ENCODE measurements at places on chromosomes 1 and 21.
A peak's percentile ranks its signal among the peaks of the same experiment; 100 is the strongest.

GRCh38 chr1:200780545-200781369 lies 42.1 kb downstream of the CAMSAP2 start:
- no peak for DNase-seq

DNA sequence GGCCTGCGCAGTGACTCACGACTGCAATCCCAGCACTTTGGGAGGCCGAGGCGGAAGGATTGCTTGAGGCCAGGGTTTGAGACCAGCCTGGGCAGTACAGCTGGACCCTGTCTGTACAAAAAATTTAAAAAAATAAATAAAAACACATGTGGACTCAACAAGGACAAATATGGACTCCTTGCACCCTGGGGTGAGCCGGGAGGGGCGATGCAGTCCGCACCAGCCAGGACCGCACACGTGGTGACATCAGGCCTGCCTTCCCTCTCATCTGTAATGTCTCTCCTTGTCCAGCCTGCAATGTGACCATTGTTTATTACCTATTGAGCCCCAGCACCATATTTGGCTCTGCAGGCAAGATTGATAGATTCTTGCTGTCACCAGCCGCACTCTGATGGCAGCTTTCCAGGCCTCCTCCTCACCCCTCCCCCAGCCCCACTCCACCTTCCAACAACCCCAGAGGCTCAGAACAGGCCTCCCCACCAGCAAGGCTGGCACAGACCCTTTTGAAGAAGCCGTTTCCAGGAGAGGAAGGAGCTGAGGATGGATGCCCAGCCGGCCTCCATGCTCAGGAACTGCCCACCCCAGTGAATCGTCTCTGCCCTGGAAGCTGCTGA lies 55.2 kb downstream of the IRF2BP2 start:
- no peak for DNase-seq

GRCh38 chr1:186681801-186682200 lies 1.6 kb upstream of the PTGS2 start:
- no peak for DNase-seq

DNA sequence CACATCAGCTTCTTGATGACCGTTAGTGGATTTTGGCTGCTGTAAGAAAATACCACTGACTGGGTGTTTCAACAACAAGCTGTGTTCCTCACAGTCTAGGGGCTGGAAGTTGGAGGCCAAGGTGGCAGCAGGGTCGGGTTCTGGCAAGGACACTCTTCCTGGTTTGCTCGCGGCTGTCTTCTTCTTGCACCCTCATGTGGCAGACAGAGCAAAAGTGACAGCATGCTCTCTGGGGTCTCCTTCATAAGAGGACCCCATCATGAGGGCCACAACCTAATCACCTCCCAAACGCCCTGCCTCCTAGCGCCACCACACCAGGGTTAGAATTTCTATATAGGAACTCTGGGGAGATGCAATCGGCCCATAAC lies 18.6 kb upstream of the TSPEAR start:
- no peak for DNase-seq

- no peak for DNase-seq
Observed at GRCh38 chr21:23921670-23922418, 1685.4 kb downstream of the MRPL39 start.

GRCh38 chr1:226563666-226564065 lies 15.1 kb downstream of the STUM start:
- no peak for DNase-seq

DNA sequence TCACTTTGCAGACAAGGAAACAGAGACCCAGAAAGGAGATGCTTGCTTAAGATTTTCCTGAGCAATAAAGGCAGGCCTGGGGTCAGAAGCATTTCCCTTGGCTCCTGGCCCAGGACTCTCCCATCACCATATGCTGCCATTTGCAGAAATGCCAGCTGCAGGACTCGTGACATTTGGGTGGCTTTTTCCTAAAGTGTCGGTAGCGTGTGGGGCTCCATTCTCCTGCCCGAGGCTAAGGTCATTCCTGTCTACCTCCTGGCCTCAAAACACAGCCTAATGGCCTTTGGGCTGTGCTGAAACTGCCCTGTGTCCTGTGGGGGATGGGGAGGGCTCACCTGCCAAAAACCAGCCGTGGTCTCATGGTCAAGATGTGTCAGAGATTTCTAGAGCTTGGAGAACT lies 216.1 kb upstream of the EDN2 start:
- no peak for DNase-seq

DNA sequence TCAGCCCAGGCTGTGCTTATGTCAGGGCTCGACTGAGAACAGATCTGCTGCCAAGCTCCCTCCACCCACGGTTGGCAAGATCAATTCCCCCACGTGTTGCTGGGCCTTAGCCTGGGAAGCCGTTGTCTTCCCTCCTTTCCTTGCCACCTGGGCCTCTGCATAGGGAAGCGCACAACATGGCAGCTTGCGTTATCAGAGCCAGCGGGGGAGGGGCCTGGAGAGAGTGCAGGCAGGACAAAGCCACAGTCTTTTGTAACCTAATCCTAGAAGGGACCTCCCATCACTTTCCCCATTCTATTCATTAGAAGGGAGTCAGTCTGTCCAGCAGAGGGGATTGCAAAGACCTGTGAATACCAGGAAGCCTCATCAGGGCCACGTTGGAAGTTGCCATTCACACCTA lies 17.0 kb upstream of the IGSF21 start:
- no peak for DNase-seq

GRCh38 chr1:188669728-188670382 lies 1807.8 kb downstream of the BRINP3 start:
- no peak for DNase-seq

DNA sequence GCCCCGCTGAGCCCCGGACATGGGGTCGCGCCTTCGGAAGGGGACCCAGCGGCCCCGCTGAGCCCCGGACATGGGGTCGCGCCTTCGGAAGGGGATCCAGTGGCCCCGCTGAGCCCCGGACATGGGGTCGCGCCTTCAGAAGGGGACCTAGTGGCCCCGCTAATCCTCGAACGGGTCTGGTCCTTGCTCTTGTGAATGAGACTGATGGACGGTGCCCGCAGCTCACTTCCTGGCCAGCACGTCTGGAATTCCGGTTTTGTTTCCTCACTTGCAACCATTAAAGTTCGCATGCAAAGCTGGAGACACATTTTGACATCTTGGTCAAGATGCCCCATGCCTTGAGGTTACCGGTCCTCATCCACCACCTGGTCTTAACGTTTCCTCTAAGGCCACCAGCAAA lies 5.6 kb downstream of the WRAP73 start:
- DNase-seq: no peak

DNA sequence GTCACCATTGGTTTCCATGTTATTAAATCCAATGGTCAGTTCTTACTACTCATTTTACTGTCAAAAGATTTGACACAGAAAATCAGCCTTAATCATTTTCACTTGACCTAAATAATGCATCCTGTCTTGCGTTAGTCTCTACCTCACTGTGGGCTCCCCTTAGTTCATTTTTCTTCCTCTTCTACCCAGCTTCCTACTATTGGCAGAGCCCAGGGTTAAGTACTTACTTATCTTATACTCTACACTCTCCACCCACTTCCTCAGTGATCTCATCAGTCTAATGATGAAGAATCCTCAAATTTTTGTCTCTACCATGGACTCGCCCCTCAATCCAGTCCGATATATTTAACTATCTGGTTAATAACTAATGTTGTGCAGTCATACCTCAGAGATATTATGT lies 735.9 kb downstream of the KCNT2 start:
- no peak for DNase-seq

GRCh38 chr1:118302145-118302544 lies 117.1 kb upstream of the SPAG17 start:
- DNase-seq: no peak

- no peak for DNase-seq
Observed at GRCh38 chr1:68331117-68331865, 99.0 kb upstream of the WLS start.

DNA sequence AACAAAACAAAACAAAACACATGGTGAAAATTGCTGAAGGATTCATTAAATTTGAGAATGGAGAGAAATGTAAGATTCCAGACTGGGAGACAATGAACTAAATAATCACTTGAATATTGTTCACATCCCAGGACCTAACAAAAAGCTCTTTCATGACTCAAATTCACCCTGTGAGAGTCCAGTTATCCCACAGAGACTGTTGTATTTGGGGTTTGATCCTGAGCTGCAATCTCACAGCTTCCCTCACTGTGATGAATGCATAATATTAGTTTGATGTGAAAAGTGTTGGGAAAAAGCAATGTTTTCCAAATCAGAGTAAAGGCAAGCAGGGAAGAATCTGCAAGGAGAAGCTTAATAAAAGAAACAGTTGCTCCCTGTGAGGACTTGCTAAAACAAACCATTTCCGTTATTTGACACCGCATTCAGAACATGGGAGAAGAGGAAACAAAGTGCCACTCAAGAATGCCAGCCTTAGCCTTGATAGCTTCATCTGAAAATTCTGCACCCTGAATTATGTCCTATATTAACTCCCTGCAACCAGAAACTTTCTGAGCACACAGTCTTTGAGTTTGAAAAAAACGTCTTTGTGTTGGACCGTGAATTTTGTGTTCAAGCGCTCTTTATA lies 208.8 kb downstream of the DAB1 start:
- DNase-seq: no peak

GRCh38 chr1:223405507-223405906 lies 12.3 kb downstream of the CCDC185 start:
- no peak for DNase-seq

GRCh38 chr1:155207806-155208540 lies at the start of gene THBS3:
Gene THBS3, minus strand, starts transcription at chr1:155207897. Its CDS starts 21 bp downstream, at chr1:155207876.
- no peak for DNase-seq

GRCh38 chr1:175376194-175376593 lies 183.6 kb upstream of the KIAA0040 start:
- DNase-seq: no peak

DNA sequence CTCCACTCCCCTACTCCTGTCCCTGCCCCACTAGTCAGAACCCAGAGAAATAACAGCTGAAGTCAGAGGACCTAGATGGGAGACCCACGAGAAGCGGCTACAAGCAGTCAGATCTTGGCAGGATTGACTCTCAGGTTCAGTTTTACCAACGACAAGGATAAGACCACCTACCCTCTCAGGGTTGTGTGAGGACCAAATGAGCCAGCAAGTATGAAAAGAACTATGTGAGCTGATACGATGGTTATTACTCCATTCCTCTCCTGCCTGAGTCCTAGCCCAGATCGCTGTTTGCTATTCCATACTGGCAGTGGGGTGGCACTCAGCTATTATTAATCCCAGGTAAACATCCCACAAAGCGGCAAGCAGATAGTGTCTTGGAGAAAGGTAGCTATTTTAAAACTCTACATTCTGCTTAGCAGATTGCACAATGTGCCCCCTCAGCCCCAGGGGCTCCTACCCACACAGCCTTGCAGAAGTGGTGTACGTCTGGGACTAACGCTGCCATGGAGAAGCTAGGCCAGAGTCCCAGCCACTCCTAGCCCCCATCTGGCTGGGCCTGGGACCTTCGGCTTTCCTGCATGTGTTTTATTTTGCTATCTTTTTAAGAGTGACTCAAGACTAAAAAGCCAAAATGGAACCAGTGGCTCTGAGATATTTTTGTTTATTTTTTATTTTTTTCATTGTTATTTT lies 58.9 kb downstream of the CD46 start:
- DNase-seq: no peak

GRCh38 chr1:82453511-82454185 lies 652.9 kb downstream of the ADGRL2 start:
- no peak for DNase-seq

DNA sequence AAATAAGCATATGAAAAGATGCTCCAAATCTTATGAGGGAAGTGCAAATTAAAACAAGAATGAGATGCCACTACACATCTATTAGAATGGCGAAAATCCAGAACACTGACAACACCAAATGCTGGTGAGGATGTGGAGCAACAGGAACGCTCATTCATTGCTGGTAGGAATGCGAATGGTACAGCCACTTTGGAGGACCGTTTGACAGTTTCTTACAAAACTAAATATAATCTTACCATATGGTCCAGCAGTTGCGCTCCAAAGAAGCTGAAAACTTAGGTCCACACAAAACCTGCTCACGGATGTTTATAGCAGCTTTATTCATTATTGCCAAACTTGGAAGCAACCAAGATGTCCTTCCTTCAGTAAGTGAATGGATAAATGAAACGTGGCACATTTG lies 50.3 kb downstream of the POFUT2 start:
- no peak for DNase-seq

GRCh38 chr1:207045453-207045852 lies 5.6 kb downstream of the YOD1 start:
- DNase-seq: no peak

- no peak for DNase-seq
Observed at GRCh38 chr1:228299901-228300300, 92.1 kb downstream of the OBSCN start.

GRCh38 chr1:185244015-185244747 lies 72.9 kb downstream of the IVNS1ABP start:
- DNase-seq: peak; percentile 79

GRCh38 chr21:44598061-44598460 lies 2.3 kb upstream of the KRTAP10-7 start:
- DNase-seq: no peak

- no peak for DNase-seq
Observed at GRCh38 chr1:57229998-57230397, 193.9 kb downstream of the DAB1 start.
